ENCODE measurements at places on chromosomes 7 and 10.

- DNase-seq, result no peak
These were observed 23.8 kb upstream of the STN1 start for GRCh38 chr10:103941801-103942200.

DNA sequence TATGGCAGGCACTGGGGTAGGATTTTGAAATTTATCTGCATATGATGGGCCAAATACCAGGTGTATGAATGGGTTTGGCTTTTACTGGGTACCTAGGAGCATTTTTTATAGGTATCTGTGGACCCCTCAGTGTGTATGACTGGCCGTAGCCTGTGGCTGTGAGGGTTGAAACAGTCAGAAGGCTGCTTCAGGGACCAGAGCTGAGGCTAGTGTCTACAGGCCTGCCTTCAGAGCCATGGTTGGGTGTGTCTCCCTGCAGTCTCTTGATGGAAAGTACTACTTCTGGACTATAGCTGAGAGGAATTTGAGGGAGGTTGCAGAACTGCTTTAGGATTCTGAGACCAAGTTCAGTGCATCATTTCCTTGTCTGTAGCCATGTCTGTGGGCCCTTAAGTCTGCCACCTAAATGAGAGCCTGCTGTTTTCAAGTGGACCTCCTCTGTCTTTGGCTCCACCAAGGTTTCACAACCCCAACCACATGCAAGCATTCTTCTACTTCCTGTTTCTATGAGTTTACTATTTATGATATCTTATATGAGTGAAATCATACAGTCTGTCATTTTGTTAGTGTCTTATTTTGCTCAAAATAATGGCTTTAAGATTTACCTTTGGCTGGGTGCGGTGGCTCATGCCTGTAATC is 19.9 kb upstream of the ZNF138 start:
- no peak for DNase-seq

DNA sequence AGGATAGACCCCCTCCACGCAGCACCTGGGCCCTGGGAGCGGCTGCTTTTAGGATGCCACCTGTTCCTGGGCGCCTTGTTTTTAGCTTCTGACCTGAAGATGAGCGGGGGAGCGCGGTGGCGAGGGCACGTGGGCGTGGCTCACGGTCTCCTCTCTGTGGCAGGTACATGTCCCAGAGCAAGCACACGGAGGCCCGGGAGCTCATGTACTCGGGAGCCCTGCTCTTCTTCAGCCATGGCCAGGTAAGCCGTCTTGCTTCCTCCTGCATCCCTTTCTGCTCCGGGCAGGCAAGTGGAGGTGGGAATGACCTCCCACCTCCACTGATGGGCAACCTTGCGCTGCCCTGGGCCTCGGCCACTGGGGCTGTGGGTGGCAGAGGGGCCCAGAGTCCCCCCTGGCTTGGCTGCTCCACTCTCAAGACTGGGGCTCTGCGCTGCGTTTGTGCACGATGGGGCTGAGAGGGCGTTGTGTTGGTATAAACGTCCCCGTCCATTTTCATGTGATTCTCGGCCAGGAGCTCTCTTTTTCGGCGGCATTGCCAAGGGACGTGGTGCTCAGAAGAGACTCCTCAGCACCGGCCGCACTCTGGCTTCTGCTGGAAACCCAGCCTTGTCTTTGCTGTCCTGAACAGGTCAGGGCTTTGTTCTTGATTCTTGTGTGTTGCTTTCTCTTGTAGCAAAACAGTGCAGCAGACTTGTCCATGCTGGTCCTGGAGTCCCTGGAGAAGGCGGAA is 9.7 kb downstream of the GET4 start:
- no peak for DNase-seq

- no peak for DNase-seq
These were observed 1.2 kb upstream of the CHAT start for GRCh38 chr10:49612513-49613164.

- DNase-seq, result no peak
These were observed 6.6 kb upstream of the FMC1 start for GRCh38 chr7:139334399-139335150.

DNA sequence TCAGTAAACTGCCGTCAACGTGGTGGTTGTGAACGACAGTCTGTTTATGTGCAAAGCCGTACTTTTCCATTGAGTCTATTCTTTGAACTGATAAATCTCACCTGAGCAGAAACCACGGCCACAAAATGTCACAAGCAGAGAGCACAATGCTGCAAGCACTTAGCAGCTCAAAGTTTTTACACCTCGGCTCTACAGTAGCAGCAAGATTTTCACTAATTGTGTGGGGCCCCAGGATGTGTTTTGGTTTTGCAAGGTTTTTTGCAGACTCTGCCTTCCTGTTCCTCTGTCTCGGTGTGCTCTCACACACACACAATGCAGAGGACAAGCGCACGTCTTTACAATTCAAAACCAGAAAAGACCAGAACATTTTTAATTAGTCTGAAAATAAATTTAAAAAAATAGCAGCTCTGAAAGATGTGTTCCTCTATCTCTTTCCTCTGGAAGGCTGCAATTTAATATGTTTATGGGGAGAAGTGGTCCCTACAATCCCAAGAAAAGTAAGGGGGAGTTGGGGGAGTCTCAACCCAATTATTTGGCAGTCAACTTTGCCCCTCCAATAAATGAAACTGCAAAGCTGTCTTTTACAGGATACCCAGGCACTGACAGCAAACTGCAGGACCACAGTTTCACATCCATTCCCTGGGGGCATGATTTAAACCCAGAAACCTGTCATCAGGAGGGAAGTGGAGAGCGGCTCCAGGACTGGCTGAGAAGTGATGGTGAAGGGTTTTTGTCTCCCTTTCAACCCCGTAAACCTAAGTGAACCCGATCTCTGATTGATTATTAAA is 73.8 kb upstream of the SFMBT2 start:
- no peak for DNase-seq

GRCh38 chr10:132477066-132477397 is 60.6 kb upstream of the INPP5A start:
- DNase-seq, result no peak

DNA sequence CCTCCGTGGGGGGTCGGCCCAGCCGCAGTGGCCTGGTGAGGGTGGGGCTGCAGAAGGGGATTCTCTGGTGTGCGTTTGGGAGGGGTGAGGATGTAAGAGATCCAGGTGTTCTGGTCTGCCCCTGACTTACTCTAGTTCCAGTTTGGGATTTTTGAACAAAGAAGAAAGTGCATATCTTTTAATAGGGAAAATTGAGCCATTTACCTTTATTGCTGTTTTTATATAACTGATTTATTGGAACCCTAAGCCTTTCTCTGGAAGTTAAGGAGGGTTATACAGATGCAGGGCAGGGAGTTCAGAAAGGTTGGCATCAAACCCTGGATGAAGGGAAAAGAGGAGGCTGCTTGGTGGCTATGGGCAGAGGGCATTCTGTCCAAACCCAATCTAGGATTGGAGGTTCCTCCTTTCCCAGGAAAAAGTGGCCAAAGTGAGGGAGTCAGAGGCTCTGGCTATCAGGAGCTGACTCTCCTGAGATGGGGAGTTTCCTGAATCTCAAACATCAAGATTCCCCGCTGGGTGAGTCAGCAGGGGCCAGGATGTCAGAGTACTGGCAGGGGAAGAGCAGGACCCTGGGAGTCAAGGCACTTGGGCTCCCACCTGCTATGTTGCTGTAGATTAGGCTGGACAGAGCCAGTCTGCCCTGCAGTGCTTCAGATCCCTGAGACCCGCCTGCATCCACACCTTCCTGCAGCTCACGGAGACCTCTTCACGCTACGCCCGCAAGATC is 67.5 kb downstream of the CLIP2 start:
- DNase-seq, result no peak

DNA sequence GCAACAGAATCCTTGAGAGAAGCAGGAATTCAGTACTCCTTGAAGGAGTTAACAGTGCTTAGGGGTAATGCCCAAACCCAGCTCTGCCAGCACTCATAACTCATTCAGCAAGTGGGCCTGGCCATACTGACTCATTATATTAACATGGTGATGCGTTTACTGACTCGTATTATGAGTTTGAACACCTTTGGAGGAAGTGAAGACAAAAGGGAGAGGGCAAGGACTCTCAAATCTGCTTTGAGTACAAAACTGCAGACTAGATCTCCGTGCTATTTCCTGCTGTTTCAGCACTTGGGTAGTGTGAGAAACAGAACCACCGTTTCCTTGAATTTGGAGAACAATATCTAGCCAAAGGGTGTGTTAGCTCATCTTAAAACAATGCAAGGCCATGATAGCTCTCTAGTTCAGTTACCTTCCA is 30.8 kb downstream of the SLC16A9 start:
- DNase-seq, result no peak

DNA sequence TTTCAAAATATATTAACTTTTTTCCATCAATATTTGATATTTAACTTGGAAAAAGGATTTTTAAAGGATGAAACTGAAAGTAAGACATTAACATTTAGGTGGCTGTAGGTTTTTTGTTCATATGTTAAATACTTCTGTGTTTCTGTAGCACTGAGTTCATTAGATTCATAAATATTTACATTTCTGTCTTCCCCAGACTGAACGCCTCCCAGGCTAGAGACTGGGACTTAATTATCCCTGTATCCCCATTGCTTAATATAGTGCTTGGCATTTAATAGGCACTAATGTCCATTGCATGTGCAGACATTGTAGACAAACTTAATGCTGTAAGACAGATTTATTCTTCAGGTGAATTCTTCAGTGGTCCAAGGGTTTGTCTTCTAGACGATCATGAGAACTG is 7.4 kb downstream of the PTPN12 start:
- DNase-seq, result no peak

- peak; percentile 40 for DNase-seq
These were observed 60.6 kb upstream of the KLF14 start for GRCh38 chr7:130794619-130794922.

DNA sequence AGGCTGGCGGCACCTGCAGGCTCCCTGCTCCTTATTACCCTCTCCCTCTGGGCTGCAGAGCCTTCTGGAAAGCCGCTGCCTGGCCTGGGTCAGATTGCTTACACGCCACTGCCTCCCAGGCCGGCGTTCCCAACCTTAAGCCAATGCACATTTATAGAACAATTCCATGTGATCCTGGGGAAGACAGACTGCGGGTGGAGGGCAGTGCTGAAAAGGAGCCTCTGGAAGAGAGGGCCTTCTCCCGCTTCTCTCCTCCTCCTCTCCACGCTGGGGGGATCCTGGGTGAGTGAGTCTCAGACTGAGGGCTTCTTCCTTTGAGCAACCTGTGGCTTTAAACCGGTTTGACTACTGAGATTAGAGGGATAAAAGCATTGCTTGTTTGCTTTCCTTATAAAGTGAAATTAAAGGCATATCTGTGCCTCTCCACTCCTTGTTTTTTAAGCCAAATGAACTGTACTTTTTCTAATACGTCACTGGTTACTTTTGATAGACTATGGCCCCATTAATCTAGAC is 5.5 kb downstream of the TACC2 start:
- no peak for DNase-seq

- no peak for DNase-seq
These were observed 9.4 kb upstream of the GPER1 start for GRCh38 chr7:1078519-1078918.
